ENCODE measurements at places on chromosomes 12 and 14. TPM values are rescaled to one million over a fixed set of nuclear protein-coding genes. Genes with fewer than 3 reads are reported as not detected.

DNA sequence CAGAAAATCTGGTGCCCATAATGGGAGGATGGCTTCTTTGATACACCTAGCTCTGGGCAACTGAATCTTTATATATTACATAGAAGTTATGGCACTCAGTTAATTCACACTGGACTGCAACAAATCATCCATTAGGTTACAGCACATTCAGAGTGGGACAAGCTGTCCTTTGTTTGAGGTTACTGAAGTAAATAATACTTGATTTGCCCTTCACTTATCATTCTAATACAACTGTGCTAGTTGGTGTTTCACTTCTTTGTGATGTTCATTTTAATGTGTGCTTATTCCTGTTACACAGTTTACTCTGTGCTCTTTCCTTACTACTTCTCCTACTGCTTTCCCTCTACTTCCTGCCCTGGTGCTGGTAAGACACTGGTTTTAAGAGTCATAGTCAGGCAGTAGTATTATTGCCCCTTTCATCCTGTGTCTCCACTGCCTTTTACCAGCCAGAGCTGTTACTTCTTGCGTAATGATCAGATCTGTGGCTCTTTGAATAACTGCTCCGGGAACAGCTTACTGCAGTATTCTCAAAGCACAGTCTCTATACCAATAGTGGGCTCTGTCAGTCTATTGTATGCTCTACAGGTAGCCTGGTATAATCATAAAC is 36.4 kb upstream of the GXYLT1 start:
- no peak for DNase-seq

DNA sequence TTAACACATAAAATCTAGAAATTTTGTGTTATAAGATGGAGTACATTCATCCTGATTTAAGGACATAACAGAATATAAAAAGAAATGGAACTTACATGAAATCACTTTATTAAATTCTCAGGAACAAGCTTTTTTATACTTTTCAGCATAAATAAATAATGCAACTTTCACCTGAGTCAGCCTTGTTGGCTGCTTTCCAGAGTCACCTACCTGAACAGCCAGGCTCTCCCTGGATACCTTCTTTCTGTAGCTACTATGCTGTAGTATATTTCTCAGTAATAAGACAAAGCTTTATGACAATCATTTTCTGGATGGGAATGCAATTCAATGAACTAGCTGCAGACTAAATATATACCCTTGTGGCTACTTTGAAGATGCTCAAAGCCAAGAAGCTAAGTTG is 111.9 kb downstream of the NTS start:
- DNase-seq = no peak

DNA sequence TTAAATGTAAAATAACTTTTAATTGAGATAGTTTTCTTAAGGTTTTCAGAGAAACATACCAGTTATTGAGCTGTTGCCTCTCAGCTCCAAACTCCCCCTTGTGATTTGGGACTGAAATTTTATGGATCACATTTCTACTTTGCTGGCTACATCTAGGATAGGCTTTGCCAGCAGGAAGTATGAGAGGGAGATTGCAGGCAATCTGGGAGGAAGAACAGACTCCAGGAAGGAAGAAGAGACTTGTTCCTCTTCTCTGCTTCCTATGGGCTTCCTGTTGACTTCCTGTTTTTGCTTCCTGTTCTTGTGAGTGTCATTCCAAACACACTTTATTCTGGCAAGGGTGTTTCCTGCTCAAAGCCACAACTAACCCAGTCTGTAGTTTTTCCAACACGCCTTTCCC is 312.9 kb downstream of the ITPR2 start:
- DNase-seq = no peak

- DNase-seq = no peak
Measured at GRCh38 chr12:74440469-74440868, 97.2 kb upstream of the ATXN7L3B start.

GRCh38 chr12:31118347-31119191 is 44.9 kb downstream of the DDX11 start:
- no peak for DNase-seq

DNA sequence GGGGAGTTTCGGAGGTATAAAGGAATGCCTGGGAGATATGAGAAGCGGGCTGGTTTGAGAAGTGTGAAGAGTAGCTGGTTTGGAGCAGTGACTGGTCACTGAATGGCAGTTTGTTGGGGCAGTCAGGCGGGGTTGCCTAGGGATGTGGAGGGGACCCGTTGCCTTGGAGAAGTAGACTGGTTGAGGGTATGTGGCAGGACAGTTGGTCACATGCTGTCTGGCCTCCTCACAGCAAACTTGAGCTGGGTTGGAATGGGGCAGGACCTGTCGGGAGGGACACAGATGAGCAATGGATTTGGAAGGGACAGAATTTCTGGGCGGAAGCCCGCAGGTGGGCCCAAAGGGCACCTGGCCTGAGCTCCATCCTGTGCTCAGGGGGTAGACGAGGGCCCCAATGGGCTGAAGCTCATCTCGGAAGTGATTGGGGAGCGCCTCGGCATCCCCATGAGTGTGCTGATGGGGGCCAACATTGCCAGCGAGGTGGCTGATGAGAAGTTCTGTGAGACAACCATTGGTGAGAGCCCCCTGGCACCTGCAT is 2.2 kb downstream of the GPD1 start:
- DNase-seq = no peak

DNA sequence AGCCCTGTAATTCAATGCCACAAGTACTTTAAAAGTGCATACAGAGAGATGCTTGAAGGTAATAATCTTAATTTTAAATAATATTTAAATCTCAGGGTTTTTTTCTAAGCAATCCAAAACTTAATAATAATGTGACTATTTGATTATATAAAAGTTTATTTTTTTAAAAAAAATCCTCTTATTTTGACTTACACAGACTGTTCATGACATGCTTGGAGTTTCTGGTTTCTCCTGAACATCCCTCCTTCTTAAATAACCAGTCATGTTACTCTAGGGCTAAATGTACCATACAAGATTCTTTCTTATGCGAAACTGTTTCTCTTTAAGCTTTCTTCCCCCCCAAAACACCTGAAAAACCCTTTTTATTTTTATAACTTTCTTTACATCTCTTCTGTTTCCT is 58.2 kb upstream of the SLC2A13 start:
- no peak for DNase-seq

- no peak for DNase-seq
Measured at GRCh38 chr12:7868391-7868790, 4.3 kb downstream of the SLC2A14 start.

DNA sequence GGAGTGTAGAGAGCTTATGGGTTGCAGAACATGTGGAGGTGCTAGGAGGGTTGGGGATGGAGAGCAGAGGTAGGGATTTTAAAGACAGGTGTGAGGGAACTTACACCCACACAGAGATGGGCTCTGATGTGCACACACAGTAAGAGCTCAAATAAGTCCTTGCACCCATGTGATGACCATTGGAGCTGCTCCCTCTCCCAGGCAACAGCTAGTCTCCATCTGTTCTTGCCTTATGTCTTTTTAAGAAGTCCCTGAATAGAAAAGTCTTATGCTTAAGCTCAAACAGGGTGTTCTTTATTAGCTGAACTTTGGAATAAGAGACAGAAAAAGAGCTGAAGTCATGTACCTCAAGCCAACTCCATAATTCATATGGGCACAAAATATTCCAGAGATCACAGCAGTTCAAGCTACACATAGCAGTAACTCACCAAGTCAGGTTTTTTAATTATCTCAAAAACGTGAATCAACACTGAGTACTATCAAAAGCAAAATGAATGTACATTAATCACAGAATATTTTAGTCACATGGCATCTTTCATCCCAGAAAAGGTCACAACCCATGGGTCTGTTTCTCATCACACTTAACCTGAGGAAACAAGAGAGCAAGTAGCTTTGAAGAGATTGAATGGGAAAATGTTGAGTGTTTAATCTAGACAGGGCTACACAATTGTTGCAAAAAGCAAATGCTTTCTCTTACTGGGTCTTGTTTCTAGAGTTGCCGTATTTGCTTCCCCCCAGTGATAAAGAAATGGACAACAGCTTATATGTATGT is 1513.6 kb upstream of the SEL1L start:
- no peak for DNase-seq

DNA sequence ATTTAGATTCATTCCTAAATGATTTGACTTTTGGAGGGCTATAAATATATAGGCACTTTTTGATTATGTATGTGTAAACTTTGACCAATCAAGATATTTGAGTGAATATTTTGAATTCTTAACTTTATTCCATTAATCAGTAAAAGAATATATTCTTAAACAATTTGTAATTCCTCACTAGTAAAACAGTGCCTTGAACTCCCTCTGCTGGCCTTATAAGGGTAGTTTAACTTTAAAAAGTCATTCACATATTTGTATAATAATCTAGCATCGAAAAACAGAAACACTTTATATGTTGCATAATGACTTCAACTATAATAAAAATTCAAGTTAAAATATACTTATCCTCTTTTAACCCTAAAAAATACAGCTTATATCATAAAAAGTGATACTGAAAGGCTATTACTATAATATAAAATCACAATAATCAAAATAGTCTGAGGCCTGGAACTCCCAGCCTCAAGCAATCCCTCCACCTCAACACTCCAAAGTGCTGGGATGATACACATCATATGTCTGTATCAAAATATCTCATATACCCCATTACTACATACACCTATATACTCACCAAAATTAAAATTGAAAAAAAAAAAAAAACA is 31.2 kb downstream of the CCDC59 start:
- DNase-seq = peak; percentile 5

DNA sequence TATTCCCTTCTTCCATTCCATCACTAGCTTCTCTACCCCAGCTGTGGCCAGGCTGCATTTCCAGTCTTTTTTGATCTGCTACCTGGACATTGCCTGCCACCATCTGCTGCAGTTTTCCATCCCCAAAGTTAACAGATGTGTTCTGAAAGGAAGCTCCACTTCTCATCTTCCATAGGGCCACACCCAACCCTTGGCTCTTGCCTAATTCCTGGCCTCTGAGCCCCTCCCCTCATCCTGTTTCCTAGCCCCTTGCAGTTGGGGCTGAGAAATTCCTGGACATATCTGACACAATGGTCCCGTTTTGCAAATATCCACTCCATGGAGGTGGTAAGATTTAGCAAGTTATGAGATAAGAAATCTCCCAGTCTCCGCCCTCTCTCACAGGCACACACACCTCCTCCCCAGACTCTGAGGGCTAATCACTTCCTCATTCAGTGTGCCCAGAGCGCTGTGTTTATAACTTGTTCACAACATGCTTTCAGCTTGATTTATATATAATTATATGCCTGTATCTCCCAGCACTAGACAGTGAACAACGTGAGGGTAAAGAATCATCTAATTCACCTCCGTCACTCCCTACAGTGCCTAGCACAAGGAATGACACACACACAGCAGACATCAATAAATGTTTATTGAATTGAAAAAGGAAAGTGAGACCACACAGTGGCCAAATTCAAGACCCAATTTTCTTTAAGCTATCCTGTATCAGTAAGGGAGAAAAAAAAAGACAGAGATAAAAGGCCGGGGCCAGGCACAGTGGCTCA is 13.4 kb downstream of the SMUG1 start:
- no peak for DNase-seq

DNA sequence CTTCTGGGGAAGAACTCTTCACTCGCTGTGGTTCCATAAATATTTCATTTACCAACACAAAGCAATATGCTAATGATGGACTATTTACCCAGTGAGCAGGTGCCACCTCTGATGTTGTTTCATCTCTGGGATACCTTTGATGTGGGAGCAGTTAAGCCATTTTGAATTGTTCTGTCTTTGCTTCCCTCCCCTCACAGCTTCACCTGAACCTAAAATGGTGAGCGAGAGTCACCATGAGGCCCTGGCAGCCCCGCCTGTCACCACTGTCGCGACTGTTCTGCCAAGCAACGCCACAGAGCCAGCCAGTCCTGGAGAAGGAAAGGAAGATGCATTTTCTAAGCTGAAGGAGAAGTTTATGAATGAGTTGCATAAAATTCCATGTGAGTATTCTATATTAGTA is 352.7 kb downstream of the SYT1 start:
- DNase-seq = no peak

DNA sequence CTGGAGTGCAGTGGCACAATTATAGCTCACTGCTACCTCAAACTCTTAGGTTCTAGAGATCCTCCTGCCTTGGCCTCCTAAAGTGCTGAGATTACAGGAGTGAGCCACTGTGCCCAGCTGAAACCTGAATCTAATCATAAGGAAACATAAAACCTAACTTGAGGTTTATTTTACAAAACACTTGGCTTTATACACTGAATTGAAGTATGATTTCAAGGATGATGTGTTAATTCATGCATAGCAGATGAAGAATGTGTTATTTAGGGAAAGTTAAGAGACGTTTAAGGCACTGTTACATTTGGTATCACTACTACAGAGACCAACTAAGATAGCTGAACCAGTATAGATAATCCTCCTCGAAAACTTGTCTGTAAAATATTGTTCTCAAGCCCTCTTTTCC is 6.4 kb downstream of the DICER1 start:
- DNase-seq = no peak

DNA sequence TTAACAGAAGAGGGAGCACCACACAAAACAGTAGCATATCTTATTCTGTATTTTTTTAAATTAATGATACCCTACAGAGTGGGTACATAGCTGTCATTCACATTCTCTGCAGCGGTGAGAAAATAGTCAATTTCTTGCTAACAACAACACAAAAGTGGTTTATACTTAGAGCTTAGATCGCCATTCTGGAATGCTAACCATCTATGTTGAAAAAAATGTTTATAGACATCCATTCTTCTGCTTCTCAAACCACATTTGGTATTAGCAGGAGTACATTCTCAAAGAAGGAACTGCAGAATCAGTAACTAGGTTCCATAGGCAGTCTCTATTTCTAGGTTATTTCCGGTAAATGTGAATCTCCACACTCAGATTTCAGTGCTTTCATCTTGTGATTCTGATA is 185.9 kb downstream of the PPFIA2 start:
- no peak for DNase-seq

DNA sequence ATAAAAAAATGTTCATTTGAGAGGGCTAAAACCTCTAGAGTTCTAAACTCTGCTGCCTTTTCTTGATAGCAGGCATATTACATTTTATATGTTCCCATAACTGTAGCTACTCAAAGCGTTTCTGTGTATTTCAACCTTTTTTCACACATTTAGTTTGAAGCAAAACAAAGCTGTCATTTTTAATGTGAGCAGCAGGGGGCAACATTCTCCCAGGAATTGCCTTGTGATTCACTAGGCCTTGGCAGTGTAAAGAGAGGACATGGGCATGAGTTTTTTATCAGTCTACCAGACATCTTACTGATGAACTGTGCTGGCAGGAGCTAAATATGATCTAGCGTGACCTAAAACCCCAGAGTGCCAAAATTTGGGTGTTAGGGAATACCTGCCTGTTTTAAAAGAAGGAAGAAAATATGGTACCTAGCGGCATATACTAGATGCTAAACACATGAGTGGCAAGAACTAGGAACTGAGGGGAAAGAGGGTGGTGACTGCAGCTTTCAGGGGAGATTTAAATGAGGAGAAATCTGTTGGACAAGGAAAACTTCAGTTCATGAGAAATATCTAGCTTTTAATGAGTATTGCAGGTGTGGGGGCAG is 65.3 kb downstream of the IFT43 start:
- peak; percentile 35 for DNase-seq

KLHL33 gene
- 1.1 TPM for polyA plus RNA-seq

USP30 gene
- polyA plus RNA-seq = 12.7 TPM

KRT75 gene
- not detected for polyA plus RNA-seq

HSPB8 gene
- polyA plus RNA-seq = 269 TPM

L3HYPDH gene
- polyA plus RNA-seq = 22.0 TPM

GLIPR1L1 gene
- 0.20 TPM for polyA plus RNA-seq

FSCB gene
- polyA plus RNA-seq = not detected

Measured in forelimb muscle (tissue), 1 donor.